ENCODE measurements at places on chromosomes 13 and 19.

DNA sequence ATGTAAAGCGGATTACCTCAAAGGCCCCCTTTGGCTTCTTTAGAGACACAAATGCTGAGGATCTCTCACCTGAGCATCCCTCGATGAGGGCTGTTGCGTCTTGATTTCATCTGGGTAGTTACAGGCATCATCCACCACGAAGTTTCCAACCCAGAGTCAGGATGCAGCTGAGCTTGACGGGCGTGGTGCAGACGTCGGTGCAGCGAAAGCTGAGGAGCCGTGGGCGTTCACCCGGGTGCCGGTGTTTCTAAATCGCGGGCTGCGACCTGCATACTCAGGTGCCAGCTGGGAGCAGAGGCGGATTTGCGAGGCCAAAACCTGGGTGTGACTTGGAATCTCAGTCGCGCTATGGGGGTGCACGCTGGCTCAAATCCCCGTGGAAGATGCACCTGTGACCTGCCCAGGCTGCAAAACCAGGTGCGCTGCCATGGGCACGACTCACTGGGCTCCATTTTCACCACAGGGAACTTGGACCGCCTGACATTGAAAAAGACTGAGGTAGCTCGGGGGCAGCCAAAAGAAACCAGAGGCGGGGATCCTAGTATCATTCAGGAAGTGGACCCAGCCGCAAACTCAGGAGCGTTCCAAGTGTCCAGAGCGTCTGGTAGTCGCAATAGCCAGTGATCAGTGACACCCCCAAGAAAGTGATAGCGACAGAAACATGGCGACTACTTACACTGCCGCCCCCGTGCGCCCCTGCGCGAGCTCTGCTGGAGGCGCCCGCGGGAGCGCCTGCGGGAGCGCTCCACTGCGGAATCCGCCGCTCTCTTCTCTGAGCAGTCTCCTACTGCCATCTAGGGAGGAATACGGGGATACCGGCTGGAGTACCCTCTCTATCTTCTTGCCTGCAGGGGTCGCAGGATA lies 36.4 kb upstream of the IGFL4 start:
- no peak for DNase-seq

GRCh38 chr13:22154041-22154440 lies 483.2 kb downstream of the FGF9 start:
- DNase-seq: no peak

DNA sequence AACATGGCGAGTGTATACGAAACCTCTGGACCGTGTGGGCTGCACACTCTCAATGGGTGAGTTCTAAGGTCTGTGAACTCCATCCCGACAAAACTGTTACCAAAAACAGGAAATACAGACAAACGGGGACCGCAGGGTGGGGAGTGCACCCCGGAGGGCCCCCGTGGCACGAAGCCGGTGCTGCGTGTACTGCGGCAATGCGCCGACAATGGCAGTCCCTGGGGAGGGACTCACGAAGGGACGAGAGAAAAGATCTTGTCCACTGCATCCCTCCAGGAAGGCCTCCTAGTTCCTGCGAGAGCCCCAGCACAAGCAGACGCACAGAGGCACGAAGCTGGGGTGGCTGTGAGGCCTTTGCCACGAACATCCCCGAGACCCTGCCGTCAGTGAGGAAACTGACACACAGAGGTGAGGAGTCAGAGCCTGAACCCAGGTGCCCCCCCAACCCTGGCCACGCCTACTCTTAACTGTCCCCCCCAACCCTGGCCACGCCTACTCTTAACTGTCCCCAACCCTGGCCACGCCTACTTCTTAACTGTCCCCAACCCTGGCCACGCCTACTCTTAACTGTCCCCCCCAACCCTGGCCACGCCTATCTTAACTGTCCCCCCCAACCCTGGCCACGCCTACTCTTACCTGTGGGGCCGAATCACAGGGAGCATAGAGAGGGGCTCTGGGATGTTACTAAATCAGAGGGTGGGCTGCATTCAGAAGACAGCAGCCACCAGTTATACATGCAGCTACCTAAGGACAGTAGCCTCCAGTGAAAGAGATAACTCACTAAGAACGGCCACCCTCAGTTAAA lies 4.2 kb downstream of the MED16 start:
- no peak for DNase-seq

- no peak for DNase-seq
Observed at GRCh38 chr19:1324806-1325567, 39.3 kb downstream of the EFNA2 start.

GRCh38 chr13:90438576-90438975 lies 908.9 kb upstream of the MIR17HG start:
- DNase-seq: no peak

DNA sequence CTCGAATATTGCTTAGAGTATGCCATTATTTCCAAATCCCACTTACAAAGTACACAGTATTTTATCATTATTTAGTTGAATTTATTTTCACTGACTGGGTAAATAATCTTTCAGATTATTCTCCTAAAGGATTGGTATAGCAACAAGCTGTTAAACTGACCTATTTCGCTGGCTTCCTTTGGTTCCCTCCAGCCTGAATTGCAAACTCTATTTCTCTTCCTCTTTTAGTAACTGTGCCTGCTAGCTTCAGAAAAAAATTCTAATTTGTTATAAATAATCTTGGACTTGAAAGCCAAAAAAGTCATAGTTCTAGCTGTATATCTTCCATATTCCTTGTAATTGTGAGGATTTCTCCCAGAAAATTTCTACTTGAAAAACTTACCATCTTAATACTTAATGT lies 15.0 kb upstream of the CCNA1 start:
- DNase-seq: no peak

DNA sequence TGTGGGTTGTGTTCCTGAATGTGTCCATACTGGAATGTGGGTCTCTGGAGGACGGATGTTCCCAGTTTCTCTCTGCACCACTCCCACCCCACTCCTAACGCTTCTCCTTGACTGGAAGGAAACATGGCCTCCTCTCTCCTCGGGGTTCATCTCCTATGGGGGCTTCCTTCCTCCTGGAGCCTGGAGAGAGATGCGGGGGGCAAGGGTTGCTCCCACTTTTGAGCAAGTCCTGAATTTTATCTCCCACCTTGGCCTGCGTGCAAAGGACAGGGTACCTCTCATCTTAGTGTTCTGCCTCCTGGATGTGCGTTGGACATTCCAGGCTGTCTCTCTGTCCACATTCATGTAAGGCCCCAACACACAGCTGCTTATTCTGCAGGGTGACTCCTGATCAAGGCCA lies 52.5 kb upstream of the UQCRFS1 start:
- no peak for DNase-seq

DNA sequence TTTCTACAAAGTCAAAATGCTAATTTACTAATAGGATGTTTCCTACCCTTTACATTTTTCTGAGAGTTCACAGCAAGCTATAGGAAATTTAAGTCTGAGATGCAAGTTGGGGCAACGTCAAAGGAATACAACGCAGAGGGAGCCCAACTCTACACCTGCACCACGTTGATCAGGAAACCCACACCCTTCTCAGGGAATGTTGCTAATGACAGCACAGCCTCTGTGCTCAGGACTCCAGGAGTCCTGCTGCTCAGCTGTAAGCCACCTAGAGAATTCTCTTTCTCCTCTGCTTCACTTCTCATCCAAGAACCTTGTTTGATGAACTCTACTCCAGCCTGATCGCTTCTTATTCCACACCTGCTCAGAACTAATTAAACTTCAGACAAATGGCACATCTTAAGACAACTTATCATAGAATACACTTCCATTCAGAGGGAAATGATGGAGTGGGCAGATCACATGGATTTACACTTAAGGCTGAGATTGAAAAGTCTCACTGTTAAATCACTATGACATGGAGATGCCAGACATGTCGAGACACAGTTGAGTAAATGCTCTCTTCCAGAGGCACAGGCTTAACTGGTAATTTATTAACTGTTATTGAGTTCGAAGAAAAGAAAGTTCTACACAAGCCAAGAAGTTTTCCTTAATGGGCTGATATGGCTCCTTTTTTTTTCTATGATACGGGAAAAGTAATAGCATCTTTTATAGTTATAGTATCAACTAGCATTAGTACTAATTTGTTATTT lies 811.6 kb upstream of the ARGLU1 start:
- no peak for DNase-seq

GRCh38 chr19:36805364-36805763 lies 32.8 kb upstream of the ZNF850 start:
- DNase-seq: no peak

GRCh38 chr13:41764558-41764957 lies 196.4 kb downstream of the VWA8 start:
- no peak for DNase-seq

DNA sequence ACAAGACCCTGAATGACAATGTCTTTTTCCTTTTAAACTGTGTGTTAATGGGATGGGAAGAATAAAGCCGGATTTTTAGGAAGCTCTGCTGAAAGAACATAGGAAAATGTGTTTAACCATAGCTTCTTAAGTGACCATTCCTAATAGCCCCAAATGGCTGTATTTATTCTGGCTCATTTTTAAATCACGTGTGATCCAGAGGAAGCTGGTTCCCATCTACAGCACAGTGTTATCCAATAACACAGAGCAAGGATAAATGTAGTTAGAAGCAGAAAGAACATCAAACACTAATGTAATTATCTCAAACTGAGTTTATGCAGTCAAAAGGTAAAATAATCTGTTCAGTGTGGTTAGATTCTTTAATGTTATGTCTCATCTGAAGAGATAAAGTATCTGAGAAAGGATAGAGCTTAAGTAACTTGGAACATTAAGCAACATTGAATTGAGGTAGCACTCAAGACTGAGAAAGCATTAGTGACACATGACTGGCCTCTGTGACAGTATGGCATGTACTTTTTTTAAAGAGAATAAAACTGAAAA lies 853.3 kb downstream of the GPC5 start:
- DNase-seq: no peak

DNA sequence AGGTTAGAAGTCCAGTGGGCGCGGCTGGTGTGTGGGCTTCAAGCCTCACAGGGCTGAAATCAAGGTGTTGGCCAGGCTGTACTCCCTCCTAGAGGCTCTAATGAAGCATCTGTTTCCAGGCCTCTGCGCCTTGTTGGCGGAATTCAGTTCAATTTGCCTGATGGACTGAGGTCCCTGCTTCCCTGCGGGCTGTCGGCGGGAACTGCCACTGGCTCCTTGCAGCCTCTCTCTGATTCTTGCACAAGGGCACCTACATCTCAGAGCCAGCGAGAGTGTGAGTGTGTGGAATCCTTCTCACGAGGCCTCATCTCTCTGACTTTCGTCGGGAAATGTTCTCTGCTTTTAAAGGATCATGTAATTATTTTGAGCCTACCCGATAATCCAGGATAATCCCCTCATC lies 128.6 kb downstream of the DLEU7 start:
- no peak for DNase-seq

DNA sequence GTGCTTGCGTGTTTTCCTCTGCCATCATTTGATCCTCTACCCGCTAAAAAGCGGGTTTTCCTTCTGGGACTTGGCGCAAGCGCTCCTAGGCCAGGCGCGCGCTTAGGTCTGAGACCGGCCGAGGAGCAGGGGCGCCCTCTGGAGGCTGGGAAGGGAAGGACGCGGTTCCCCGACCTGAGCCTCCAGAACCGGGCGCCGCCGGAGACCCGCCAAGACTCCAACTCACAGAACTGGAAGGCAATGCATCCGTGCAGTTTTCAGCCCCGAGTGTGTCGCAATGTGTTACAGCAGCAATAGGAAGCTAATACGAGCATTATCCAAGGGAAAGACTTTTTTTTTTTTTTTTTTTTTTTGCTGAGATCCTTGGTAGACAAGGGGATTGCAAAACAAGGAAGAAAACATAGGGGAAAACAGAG lies 190.9 kb downstream of the COL4A1 start:
- peak; percentile 28 for DNase-seq

- no peak for DNase-seq
Observed at GRCh38 chr19:17245535-17245984, at the start of gene NR2F6. TSS of gene NR2F6 (minus strand) at chr19:17245919. CDS start at chr19:17245220, 699 bp downstream.

GRCh38 chr13:44410328-44410859 lies 36.8 kb downstream of the SERP2 start:
- no peak for DNase-seq

- DNase-seq: no peak
Observed at GRCh38 chr13:105278943-105279381, 1256.5 kb downstream of the EFNB2 start.

GRCh38 chr13:59621773-59622172 lies 542.0 kb downstream of the DIAPH3 start:
- DNase-seq: no peak

GRCh38 chr19:13164343-13165161 lies 14.3 kb downstream of the IER2 start:
- peak; percentile 47 for DNase-seq

DNA sequence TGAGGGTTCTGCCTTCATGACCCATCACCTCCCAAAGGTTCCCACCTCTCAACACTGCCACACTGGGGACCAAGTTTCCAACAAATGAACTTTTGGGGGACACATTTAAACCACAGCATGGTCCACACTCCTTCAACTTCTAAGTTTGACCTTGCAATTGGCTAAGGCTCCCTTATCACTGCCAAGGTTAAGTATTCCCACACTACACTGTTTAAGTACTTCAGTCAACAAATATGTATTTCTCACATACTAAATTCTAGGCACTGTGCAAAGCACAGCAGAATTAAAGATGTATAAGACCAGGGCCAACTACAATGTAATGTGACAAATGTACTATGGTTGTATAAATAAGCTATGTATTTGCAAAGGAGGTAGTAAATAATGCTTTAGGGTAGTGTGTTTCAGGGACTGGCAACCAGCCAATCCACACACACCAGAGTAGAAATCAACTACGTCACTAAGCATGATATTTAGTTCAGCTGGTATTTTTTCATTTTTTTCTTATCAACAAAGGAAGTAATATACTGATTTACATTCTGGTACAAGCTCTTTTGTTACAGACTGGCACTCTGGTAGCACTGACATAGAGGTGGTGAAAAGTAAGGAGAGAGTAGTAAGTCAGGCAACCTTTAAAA lies 12.2 kb downstream of the NUFIP1 start:
- no peak for DNase-seq

GRCh38 chr19:33048806-33049676 lies 15.6 kb downstream of the RHPN2 start:
- no peak for DNase-seq

Measured in central memory CD4-positive, alpha-beta T cell (primary cell).